ENCODE measurements at places on chromosomes 7 and 10. TPM values are rescaled to one million over a fixed set of nuclear protein-coding genes. Genes with fewer than 3 reads are reported as not detected.

DNA sequence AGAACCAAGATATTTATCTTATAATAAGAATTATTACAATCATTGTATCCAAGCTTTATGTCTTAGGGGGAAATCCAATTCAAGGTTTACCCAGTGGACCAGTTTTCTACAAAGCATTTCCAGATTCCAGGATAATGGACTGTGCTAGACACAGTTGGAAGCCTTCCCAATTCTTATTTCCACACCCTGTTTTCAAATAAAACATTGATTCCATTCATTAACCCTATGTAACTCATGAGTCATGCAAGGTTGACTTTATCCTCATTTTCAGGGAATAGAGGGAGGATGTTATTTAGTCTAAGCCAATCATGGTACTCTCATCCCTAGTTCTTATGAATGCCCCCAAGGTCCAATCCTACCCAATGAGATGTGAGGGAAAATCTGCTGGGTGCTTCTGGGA lies 145.7 kb downstream of the RNLS start:
- DNase-seq = no peak

GRCh38 chr10:17669185-17669872 lies 25.4 kb downstream of the STAM start:
- no peak for DNase-seq

GRCh38 chr7:80087771-80088170 lies 46.9 kb upstream of the GNAI1 start:
- no peak for DNase-seq

DNA sequence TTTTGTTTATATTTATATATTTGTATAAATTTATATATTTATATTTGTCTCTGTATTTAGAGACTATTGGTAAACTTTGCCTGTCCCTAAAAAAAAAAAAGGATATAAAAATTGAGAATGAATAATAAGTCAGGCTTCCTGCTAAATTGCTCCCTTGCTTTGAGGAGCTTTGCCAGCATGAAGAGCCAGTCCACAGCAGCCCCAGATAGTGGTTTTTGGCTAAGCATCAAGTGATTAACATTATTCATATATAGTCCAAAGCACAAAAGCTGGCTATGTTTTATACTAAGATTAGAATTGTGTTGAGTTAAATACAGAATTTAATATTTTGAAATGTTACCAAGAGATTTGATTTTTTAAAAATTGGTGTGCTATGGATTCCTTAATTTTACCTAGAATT lies 264.9 kb upstream of the FERD3L start:
- no peak for DNase-seq

AKR1C4 gene
- total RNA-seq = not detected

CARD11 gene
- total RNA-seq = 0.95 TPM

GRCh38 chr7:151558575-151558974 lies 38.9 kb upstream of the RHEB start:
- DNase-seq = no peak

DNA sequence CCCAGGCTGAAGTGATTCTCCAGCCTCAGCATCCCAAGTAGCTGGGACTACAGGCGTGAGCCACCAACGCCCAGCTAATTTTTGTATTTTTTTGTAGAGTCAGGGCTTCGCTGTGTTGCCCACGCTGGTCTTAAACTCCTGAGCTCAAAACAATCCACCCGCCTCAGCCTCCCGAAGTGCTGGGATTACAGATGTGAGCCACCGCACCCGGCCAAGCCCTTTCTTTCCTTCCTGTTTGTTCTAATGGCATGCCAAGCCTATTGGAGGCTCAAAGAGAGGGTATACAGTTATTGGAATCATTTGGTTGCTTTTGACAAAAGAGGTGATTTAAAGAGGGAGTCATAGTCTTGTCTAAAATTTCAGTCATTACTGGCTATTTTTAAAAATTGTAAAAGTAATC lies 46.0 kb upstream of the TRIM8 start:
- DNase-seq = no peak

DNA sequence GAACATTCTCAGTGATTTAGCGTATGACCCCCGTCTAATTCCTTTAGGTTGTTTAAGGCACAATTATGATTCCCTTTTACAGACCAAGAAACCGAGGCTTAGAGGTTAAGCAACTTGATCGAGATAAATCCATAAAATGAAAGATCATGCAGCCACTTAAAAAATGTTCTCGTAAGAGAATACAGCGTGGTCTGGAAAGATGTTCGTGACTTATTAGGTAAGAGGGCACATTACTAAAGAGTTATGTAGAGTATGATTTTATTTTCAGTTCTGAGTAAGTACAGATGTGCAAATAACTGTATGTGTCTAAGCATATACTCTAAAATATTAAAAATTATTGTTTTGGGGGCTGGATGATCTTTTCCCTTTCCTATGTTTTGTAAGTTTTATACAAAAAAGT lies 575.1 kb downstream of the PARD3 start:
- no peak for DNase-seq

- no peak for DNase-seq
These were observed 133.1 kb downstream of the MAPK8 start for GRCh38 chr10:48439581-48440041.

GRCh38 chr7:141227454-141227853 lies 153.6 kb downstream of the TMEM178B start:
- no peak for DNase-seq

ANKRD61 gene
- not detected for total RNA-seq

DNA sequence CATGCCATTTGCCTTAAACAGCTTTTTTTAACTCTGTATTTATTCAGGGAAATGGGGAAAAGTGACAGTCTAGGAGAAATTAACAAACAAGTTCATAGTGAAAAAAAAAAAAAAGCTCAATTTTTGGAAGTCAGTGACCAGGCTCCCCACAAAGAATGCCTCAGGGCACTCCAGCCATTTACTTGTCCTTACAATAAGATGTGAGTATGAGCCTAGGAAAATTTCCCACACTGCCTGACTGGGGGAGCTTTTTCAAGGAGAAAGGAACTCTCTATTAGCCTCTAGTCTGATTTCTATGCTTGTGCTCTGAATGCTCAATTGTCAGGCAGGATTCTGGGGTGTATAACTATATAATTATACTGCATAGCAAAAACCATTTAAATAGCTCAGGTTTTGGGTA lies 74.9 kb upstream of the NRBF2 start:
- no peak for DNase-seq

- DNase-seq = no peak
These were observed 30.3 kb downstream of the HACD1 start for GRCh38 chr10:17586821-17587234.

CPVL gene
- total RNA-seq = 21.1 TPM

GRCh38 chr7:1787241-1787640 lies 117.2 kb downstream of the ELFN1 start:
- no peak for DNase-seq

GRCh38 chr7:101625031-101625791 lies 3.9 kb downstream of the MYL10 start:
- DNase-seq = no peak

MKI67 gene
- total RNA-seq = 0.24 TPM

GRCh38 chr10:131674130-131674529 lies 226.7 kb upstream of the PPP2R2D start:
- no peak for DNase-seq

GRCh38 chr10:119197921-119198320 lies 9.4 kb upstream of the GRK5 start:
- no peak for DNase-seq

DNA sequence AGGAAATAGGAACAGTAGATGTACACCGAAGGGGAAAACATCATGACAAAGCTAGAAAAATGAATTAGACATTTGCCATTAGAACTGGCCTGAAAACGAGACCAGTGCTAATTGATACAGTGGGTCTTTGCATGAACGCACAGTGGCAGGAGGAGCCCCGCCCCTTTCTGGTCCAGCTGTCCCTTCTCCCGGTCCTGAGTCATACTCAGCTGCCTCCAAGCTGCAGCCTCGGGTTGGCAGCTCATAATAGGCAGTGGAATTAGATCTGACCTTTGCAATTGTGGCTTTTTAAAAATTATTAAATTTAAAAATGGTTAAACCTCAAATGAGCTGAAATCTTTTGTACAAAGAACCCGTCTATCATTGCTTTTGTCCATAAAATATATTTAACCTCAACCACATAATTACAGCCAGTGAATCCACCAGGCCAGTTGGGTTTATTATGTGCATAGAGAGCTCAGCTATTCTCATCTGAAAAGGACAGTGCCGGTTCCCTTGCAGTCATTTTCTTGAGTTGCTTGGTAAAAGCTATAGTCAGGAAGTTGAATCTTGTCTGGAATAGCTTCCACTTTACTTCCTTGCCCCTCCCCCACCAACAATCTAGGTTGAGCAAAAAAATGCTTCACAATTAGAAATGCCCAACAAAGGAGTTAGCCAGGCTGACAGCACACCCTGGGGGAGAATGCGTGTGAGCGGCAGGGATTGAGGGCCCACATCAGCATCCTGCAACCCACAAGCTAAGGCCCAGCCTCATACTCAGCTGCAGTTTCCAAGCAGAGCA lies 147.1 kb downstream of the BUB3 start:
- no peak for DNase-seq

- no peak for DNase-seq
These were observed 147.3 kb upstream of the PCBD1 start for GRCh38 chr10:71035511-71036296.

DNA sequence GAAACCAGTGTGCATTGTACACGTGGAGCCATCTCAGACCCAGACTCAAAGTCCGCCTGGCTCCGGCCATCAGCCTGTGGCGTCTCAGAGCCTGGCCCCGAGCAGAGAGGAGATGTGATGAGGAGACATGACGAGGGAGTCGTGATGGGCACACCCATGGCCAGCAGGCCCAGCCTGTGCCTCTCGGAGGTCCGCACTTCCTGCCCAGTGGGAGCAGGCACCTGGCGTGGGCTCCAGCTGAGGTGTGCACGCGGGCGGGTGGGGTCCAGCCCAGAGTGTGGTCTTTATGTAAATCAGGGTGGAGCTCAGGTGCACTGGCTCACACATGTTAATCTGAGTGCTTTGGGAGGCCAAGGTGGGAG lies 26.0 kb upstream of the GPR146 start:
- DNase-seq = no peak

DNA sequence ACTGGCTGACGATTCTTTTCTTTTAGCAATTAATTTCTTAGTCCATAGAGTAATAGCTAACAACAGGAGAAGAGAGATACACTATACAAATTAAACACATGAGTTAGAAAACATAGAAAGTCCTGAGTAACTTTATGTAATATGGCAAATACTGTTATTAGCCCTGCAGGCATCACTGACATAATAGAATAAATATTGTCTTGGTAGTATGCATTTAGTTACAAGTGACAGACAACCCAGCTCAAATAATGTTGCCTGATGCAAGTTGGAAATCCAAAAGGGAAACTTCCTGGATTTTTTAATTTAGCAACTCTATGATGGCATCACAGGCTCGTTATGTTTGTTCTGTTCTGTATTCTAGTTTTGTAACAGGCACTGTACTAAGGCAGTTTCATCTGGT lies 95.1 kb downstream of the DKK1 start:
- no peak for DNase-seq

DNA sequence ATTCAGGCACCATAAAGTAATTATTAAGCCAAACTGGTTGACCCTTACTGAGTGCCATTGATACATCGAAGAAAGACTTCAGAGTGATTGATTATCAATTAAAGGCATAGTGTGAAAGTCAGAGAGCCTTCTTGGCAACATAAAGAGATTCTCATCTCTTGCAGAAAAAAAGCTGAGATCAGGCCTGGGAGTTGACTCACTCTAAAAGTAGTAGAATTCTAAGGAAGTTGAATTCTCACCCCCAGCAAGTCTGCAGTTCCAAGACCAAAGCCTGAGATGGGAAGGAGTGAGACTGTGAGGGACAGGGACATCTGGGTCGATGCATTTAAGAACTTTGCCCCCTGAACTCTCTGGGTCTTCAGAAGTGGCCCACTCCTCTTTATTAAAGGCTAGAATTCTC lies 21.6 kb upstream of the ERCC6 start:
- DNase-seq = no peak

TRIM4 gene
- 45.4 TPM for total RNA-seq

DNA sequence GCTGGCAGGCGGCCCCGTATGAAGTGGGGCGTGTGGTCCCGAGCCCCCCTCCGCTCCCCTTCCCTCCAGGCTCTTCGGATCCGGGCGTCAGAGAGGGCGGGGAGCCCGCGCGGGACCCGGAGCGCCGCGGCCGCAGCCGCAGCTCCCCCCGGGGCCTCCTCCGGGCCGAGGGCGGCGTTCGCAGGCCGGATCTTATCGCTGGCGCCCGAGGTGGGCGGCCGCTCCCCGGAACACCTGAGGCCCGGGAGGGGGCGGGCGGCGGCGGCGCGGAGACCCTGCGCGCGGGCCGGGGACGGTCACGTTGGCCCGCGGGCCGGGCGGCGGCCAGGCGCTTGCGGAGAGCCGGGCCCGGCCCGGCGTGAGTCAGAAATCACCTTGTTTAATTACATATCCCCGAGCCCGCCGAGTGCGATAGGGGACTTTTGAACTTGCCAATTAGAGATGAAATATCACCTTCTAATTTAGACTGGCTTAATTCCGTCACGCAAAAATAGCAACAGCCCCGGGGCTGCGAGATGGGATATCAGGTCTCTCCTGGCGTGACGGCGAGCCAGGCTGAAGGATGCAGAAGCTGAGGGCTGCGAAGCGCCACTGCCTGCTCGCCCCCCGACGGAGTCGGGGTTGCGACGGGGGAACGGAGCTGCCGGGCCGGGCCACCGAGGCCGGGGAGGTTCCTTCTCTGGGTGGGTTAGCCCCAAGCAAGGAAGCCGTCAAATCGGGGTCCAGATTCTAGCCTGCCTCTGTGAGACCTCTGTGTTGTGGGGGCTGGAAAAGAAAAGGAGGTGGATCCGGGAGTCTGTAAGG lies 43.4 kb downstream of the LDB3 start:
- DNase-seq = peak; percentile 57

TMEM176A gene
- total RNA-seq = 48.2 TPM

DNA sequence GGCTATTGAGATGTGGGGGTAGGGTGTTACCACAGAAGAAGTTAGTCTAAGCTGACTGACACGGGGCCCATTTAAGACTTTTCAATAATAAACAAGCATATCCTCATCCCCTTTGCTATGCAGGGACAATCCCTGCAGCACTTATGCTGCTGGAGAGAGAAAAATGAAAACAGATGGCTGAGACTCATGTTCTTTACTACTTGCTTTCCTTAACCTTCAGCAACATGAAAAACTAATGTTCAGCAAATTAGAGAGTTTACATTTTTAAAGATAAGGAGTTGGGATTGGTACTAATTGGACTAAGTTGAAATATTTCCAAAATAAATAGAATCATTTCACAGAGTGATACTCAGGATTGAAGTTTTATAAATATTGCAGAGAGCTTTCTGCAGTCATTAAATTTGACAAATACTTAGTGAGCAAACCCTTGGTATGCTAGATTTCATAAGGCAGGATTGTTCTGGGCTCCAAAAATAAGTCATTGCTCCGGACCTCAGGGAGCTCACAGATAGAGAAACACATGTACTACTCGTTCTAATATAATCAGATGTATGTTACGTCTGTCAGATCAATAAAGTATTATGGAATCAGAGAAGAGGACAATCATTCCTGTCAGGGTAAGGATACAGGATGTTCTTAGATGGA lies 147.1 kb upstream of the LRRN3 start:
- no peak for DNase-seq

DNA sequence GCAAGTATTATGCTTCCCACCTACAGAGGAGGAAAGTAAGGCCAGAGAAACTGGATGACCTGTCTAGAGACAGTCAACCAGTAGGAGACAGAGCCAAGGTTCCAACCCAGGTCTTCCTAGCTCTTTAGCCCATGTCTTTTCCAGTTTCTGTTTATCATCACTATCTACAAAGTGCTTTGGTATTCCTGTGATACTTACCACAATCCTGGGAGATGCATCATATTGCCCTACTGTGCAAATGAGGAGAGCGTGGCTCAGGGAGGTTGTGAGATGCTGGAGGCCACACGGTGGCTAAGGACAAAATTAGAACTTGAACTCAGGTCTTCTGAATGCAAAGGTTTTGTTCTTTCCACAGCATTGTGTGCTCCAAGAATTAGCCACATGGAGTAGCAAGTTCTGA lies 11.2 kb upstream of the PLEKHA1 start:
- DNase-seq = no peak

- no peak for DNase-seq
These were observed 37.1 kb downstream of the CAV1 start for GRCh38 chr7:116561697-116562483.
